NCI-H524 (cell line): ENCODE measurements at places on chromosomes 7 and 10.

GRCh38 chr10:118516716-118517115 lies 78.7 kb downstream of the PRLHR start:
- no peak for DNase-seq

DNA sequence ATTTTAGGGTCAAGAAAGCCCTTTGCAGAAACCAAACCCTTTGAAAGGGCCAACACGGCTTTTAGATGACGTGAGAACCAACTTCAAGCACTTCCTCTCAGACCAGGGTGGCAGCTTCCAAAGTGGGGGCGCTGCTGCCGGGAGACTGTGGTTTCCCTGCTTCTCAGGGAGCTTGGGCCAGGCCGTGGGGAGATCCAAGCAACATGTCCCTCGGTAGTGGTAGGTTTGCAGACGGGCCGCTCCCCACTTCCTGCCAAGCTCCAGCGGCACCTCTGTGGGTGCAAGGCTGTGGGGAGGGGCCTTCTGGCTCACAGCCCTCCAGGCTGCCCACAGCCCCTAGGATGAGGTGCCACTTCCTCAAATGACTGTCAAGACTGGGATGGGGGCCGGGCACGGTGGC lies 132.4 kb downstream of the FAM53B start:
- no peak for DNase-seq

DNA sequence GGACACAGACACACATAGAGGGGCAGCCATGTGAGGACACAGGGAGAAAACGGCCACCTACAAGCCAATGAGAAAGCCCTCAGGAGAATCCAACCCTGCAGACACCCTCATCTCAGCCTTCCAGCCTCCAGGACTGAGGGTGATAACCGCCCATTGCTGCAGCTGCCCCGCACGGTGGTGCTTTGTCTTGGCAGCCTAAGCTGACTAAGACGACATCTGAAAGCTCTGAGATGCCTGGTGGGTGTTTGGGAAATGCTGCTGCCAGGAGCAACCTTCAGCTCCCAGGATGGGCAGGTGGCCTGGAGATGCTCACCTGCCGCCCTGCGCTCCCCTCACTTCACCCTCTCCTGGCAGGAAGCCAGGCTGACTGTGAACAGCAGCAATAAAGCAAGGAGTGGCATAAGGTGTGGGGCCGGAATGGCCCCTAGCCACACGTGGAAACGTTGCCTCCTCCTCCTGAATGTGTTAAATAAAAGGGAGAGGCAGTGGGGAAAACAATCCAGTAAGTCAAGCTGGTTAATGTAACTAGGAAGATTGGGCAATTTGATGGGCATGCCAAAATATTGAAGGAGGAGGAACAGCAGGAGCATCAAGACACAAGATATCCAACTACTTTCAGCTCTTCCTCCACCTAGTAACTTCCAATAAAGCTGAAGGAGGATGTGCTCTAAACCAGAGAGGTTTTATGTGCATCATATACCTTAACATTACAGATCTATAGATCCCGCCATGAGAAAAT lies 121.5 kb downstream of the TNS3 start:
- peak; percentile 66 for DNase-seq

DNA sequence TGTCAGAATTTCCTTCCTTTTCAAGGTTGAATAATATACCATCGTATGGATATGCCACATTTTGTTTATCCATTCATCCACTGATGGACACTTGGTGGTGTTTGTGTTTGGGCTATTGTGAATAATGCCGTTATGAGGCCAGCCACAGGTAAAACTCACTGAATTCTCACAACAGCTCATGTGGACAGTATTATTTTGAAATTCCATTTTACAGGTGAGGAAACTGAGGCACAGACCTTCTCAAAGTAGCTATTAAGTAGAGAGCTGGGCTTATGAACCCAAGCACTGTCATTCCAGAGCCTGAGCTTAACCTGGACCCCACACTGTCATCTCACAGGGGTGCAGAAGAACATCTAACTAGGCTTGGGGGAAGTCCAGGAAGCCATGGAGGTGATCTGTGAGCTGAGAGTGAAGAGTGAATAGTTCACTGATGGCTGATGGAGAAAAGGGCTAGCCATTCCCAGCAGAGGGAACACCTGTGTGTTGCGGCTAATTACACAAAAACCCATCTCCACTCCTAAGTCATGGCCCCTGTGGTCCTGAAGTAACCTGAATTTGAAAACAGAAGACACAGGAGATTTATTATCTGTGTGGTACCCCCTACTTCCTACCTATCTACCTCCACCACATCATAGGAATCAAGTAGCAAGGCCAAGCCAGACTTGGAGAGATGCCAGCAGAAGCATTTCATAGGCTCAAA lies 8.7 kb downstream of the INMT start:
- DNase-seq, result no peak

DNA sequence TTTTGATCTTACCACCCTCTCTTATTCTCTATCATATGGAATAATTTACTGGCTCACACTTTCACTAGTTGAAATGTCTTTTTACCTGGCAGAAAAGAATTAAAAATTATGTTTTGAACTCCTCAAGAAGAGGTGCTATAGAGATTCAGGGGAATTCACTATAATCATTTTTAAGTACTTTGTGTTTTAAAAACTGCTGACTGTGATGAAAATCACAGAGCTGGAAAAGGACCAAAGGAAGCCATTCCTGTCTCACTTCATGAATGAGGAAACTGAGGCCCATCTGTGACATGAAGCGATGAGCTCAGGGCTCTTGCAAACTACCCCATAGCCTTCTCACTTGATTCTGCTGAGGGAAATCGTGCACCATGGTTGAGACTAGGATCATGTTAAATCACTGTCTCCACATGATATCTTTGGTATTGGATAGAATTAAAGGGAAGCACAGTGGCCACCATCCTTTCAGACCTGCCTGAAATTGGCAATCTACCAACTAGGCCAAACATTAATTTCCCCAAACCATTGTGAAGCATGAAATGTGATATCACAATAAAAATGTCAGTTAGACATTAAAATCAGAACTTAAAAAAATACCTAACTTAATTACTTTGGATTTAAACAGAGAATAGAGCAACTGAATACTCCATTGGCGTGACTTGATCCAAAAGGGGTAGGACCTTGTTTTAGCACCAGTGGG lies 141.0 kb downstream of the FZD1 start:
- DNase-seq, result no peak

- no peak for DNase-seq
These were observed 59.8 kb downstream of the VAX1 start for GRCh38 chr10:117078168-117078837.

GRCh38 chr10:72328045-72328828 lies 26.5 kb downstream of the DNAJB12 start:
- peak; percentile 20 for DNase-seq

- peak; percentile 3 for DNase-seq
These were observed 29.8 kb upstream of the FHIP2A start for GRCh38 chr10:114791768-114792167.

DNA sequence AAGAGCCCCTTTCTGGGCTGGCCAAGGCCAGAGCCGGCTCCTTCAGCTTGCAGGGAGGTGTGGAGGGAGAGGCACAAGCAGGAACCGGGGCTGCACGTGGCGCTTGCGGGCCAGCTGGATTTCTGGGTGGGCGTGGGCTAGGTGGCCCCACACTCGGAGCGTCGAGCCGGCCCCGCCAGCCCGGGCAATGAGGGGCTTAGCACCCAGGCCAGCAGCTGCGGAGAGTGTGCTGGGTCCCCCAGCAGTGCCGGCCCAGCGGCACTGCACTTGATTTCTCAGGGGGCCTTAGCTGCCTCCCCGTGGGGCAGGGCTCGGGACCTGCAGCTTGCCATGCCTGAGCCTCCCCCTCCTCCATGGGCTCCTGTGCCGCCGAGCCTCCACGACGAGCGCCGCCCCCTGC lies 48.1 kb downstream of the SH2D4B start:
- DNase-seq, result no peak

- DNase-seq, result peak; percentile 44
These were observed at the start of gene GLRX3 for GRCh38 chr10:130136226-130137089. TSS of gene GLRX3 (plus strand) at chr10:130136391. CDS start at chr10:130136421, 30 bp downstream.

DNA sequence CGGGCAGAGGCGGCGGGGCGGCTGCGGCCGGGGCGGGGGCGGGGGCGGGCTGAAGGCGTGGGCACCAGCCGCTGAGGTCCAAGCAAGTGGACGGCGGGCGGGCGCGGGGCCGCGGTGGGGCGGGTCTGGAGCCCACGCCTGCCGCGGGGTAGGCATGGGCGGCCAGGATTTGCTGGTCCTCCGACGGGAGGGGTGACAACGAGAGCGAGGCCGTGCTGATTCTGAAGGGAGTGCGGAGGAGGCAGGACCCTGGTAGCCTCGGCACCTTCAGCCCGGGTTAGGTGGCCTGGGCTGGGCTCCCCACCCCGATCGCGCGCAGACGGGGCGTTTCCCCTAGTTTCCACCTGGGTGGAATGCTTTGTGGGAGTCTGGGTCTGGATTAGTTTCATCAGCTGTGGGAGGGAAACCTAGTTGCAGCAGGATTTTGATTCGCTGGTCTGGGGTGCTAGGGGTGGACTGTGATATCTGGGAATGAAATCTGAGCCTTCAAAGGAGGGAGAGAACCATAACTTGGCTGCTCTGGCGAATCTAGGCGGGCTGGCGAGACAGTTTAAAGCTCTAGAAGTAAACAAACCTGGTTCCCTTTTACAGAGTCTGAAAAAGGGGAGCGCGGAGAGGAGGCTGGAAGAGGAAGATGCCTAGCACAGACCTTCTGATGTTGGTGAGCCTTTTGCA lies 609 bp downstream of the SGPL1 start:
- peak; percentile 39 for DNase-seq

DNA sequence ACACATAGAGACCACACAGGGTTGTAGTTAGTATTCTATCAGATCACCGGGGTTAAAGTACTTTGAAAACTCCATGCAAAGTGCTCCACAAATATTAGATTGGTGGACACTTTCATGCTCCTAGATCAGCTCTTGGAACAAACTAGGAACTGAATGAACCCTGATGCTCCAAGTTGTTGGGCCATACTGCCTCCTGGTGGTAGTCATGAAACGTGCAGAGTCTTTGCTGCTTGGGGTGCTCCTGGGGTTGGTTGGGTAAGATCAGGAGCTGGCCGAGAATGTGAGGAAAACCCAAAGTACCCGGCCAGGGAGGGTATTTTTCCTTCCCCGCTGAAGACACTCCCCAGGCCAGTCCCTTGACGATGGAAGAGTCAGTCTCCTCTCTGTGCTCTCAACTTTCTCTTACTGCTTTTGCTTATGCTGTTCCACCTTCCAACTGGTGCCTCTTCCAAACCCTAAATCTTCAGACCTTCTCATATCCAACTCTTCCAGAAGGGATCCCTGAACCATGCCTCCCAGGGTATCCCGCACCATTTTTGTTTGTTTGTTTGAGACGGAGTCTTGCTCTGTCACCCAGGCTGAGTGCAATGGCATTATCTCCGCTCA lies 918 bp upstream of the RPEL1 start:
- no peak for DNase-seq

DNA sequence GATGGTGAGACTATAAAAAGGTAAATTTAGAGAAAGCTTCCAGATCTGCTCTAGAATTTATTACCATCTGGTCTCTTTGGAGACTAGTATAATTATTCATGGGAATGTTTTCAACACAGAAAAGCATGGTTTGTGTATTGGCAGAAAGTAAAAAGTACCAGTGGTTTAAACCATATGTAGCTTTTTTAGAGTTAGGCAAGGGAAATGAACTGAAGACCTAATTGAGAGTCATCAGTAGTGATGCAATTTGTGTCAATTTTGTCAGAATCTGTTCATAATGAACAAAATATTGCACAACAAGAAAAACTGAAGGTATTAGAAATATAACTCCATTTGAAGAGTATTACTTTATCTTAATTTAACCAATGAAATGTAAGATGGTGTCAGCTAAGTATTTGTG lies 181.4 kb downstream of the ADK start:
- no peak for DNase-seq

DNA sequence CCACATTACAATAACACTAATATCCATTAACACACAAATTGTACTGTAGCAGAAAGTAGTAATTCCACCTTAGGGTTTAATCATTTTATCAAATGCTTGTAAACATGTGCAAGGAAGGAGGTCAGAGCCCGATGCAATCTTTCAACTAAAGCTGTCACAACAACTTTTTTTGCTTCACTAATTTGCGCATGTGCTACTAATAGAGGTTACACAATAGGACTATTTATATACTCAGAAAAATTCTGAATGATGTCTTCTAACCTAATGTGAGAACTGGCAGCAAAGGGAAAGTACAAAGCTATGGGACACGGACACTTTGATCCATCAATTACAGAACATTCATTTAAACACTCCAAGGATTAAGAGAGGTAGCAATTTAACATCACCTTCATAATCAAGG lies 244.4 kb downstream of the CHCHD3 start:
- DNase-seq, result no peak

DNA sequence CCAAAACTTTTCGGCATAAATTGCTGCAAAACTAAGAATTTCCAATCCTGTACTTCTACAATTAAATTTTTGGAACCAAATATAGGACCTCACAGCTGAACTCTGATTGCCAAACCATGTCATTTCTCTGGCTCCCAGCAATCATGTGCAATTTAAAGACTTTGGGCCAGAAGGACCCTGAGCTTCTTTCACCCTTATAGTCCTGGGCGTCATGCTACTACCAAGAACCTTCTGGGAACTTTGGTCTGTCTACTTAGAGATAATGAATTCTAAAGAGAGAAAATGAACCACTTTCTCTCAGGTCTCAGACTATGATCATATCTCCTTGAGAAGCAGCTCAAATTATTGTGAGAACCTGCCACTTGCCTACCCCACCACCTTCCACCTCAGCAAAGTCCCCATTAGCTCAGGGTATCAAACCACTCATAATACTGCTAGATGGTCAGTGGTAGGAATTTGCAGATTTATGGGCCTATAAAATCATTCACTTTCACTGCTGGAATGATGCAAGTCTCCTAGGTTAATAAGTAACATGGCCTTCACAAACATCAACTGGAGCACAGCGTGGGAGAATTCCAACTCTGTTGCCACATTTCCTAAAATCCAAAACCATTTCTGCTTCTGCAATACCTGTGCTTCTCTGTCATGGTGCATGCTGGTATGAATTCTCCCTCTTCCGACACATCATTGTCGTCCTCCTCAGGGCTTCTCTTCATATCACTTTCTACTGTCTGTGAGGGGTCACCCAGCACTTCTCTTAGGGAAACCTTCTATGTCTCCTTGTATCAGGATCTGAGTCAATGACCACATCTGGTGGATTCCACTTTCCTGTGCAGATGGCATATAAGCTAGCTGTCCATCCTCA lies 6.6 kb upstream of the WDR91 start:
- DNase-seq, result no peak

GRCh38 chr7:1236132-1236661 lies 3.5 kb downstream of the UNCX start:
- DNase-seq, result no peak

GRCh38 chr10:133372507-133372906 lies 647 bp downstream of the ECHS1 start:
- DNase-seq, result no peak

GRCh38 chr7:125670926-125671572 lies 741.4 kb upstream of the POT1 start:
- peak; percentile 3 for DNase-seq

DNA sequence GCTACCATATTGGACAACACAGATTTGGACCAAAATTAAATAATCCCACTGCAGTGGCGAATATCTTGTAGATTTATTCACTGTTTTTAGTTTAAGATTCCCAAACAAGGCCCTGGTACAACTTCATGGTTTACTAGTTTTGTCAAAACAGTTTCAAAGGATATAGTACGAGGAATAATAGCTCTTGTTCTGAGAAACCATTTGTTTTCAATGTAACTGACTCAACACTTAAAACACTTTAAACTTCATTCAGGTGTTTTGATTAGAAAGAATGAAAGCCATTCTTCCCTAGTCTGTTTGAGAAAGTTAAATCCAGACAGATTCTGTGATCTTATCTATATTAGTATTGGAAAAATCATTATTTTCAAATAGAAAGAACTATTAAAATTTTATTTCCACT lies 276.4 kb upstream of the MKLN1 start:
- no peak for DNase-seq
